ENCODE measurements at places on chromosomes 13 and 19.

GRCh38 chr13:114049026-114049425 lies 75.2 kb upstream of the C13orf46 start:
- DNase-seq = no peak

- DNase-seq = no peak
These were observed 33.1 kb downstream of the MZT1 start for GRCh38 chr13:72694314-72694713.

GRCh38 chr13:82358284-82358683 lies 1524.0 kb downstream of the SLITRK1 start:
- no peak for DNase-seq

DNA sequence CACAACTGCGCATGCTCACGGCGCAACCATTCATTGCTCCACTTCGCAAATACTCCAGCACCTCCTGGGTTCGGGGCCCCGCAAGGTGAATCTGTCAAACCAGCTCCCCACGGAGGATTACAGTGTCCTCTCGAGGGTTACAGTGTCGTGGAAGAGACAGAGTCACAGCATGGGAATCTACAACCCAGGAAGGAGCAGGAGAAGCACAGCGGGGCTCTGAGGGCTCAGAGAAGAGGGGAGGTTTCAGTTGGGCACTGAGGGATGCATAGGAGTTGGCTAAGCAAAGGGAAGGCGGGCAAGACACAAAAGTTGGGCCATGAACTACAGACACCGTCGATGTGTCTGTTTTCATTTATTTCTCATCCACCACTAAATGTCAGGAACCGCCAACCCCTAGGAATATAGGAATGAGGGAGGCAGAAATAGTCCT lies 1.0 kb upstream of the GTF2F1 start:
- DNase-seq = no peak

DNA sequence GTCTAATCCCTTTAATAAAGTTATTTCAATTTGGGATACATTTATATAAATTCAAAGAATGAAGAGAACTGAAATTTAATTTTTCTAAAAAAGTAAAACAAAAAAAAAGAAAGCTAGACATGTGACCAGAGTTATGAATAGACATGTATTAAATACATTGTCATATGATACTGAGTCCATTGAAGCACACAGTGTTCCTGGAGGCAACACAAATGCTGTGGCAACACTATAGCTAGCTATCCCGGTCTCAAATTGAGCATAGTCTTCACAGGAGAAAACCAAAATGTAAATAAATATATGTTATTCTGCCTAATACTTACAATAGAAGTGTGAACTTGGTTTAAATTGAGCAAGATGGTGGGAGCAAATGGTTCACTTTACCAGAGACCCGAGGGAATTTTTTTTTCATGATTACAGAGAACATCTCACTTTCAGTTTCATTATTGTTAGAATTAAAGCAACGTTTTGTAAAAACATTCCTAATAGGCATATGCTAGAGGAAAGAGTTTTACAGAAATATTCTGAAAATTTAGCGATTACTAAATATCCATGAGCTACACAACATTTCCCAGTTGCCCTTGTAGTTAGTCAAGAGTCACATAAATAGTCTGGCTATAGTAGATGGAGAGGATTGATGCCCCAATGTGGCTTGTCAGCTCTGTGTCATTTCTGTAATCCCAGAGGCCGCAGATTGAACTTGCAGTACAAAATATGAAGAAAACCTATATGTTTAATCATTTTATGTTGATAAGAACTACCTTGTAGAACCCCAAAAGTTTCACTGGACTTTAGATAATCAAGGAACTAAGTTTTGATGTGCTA lies 775.7 kb upstream of the SPRY2 start:
- DNase-seq = no peak

DNA sequence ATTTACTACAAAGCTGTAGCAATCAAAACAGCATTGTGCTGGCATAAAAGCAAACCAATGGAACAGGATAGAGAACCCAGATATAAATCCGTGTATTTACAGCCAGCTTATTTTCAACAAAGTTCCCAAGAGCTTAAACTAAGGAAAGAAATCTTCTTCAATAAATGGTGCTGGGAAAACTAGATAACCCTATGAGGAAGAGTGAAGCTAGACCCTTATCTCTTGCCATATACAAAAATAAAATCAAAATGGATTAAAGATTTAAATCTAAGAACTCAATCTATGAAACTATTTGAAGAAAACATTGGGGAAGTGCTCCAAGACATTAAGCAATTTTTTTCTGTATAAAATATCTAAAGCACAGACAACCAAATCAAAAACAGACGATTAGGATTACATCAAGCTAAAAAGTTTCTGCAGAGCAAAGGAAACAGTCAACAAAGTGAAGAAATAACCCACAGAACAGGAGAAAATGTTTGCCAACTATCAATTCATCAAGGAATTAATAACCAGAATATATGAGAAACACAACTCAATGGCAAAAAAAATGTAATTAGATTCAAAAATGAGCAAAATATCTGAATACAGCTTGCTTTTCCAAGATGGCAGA lies 480.7 kb downstream of the LMO7 start:
- DNase-seq = no peak

- no peak for DNase-seq
These were observed 7.0 kb downstream of the PLVAP start for GRCh38 chr19:17370026-17370587.

DNA sequence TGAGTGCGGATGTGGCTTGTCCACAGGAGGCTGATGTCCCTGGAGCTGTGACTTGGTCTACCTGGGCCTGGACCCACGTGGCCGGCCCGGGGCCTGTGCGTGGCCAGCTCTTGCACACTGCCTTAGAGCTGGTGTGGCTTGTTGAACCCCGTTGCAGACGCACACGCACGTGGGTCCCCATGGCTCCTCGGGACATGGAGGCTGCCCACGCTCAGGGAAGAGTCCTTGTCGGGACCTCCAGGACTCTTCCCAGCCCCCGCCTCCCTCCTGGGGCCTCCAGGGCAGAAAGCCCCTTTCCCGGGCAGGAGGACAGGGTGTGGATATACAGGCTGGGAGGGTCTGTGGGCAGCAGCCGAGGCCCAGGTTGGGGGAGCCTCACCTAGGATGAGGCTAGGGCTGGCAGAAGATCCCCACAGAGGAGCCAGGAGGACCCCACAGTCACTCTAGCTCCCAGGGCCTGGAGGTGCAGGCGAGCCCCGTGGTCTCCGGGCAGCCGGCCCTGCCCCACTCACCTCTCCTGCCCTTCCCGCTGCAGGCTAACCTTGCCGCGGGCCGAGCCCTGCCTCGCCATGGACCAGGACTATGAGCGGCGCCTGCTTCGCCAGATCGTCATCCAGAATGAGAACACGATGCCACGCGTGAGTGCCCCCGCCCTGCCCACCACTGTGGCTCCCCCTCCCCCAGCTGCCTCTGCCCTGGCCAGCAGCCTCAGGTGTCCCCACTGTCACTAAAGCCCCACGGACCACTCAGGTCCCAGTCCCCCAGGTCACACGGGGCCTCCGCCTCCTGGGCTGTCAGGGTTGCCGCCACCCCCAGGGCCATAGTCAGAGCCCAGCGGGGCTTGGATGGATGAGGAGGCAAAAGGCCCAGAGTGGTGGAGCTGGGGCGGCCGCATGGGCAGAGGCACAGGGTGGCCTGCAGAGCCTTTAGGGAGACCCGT lies 16.3 kb upstream of the TEKTIP1 start:
- no peak for DNase-seq

DNA sequence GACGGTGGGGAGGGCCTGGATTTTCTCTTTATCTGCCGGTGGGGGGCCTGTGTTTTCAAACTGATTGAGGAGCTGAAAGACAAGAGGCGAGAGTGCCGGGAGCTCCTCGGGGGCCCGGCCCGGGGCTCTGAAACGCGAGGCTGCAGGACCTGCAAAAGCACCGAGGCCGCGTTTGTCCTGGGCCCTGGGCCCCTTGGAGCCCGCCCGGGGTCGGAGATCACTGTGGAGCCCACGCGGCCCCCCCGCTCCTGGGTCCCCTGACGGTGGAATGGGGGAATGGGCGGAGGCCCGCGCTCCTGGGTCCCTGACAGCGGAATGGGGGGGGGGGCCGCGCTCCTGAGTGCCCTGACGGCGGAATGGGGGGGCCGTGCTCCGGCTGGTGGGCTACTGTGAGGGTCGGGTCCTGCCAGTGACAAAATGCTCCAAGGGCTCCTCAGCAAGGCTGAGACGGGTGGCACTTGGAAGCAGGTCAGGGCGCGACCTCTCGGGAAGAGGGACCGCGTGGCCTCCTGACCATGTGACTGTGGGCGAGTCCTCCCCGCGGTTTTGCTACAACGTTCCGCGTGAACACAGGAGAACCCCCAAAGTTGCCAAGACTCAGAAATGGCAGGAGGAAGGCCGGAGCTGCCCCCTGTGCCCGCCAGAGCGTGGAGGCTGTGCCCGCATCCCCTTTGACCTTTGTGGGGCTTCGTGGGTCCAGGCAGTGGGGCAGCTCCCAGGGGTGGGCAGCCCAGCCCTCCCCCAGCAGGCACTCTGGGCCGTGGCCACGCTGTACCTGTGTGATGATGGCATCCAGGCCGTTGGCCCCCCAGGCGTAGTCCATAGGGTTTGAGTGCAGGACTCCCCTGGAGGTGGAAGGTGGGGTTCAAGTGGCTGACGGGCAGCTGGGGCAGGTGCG lies 9.5 kb downstream of the FGF22 start:
- DNase-seq = no peak

DNA sequence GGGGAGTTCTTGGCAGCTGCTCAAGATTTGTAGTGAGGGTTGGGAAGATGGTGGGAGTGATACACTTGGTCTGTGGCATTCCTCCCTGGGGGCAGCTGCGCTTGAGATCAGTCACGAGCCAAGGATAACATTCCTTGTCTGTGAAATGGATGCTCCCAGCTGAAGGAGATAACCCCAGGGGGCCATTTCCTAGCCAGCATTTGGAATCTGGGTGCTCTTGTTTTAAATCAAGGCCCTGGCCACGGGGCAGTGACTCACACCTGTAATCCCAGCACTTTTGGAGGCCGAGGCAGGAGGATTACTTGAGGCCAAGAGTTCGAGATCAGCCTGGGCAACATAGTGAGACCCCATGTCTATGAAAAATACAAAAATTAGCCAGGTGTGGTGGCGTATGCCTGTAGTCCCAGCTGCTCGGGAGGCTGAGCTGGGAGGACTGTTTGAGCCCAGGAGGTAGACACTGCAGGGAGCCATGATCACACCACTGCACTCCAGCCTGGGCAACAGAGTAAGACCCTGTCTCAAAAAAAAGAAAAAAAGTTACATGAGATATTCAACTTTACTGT lies 4.6 kb downstream of the PKN1 start:
- DNase-seq = no peak

DNA sequence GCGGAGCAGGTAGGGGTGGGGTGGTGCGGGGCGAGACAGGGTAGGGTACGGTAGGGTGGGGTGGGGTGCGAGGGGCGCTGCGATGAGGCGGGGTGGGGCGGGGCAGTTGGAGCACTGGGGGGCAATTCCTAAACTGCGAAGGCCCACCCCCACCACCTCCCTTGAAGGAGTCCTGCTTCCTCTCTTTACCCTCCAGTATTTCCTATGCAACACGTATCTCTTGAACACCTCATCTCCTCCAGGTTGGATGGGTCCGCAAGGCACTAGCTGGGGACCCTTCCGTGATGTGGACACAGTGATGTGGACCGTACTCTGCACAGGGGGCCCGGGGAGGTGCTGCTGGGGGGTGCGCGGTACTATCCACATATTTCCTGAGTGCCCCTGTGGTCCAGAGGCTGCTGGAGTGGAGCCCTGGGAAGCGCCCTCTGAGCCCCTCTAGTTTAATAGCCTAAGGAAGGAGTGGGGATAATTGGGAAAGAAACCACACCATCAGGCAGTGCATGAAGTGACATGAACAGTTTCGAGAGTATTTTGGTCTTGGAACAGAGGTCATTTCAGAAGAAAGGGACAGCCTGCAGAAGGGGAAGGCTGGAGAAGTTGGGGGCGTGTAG lies 1.1 kb downstream of the IL17D start:
- DNase-seq = no peak

- DNase-seq = no peak
These were observed 18.7 kb downstream of the MLLT1 start for GRCh38 chr19:6260912-6261650.

DNA sequence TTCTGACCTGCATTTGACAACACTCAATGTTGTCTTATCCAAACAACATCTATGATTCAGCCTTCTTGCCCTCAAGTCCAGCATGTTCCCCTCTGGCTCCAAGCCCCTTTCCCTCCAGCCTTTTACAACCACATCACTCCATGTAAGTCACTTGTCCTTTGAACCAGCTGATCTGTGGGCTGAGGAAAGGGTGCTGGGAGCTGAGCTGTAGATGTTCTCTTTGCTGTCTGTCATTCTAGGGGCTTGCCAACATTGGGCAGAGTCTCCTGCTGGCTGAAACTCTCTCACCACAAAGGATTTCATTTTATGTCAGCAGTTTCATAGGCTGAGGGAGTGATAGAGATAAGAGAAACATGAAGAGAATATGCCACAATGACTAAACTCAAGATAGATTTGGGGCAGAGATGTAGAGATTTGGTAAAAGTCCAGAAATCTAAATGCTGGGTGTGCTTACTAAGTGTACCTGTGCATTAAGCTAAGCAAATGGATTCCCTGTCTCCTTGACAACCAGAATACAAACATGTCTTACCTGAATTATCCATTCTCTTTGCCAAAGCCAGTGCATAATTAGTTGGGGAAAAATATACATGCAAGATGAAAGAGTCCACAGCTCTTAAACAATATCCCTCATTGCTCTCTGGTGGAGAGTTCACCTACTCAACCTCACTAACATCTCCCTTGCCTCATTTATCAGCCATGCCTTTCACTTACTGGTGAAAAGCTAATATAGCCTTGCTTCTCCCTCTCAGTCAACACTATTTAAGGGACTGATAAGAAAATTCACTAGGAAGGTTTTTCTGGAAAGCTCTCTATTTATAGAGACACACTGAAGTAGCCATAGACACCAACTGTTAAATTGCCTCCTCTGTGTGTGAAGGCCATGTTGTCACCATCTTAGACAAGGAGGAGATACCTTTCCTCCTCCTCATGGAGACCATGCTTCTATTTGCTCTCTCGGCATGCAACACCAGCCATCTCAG lies 175.5 kb upstream of the SERP2 start:
- DNase-seq = no peak

DNA sequence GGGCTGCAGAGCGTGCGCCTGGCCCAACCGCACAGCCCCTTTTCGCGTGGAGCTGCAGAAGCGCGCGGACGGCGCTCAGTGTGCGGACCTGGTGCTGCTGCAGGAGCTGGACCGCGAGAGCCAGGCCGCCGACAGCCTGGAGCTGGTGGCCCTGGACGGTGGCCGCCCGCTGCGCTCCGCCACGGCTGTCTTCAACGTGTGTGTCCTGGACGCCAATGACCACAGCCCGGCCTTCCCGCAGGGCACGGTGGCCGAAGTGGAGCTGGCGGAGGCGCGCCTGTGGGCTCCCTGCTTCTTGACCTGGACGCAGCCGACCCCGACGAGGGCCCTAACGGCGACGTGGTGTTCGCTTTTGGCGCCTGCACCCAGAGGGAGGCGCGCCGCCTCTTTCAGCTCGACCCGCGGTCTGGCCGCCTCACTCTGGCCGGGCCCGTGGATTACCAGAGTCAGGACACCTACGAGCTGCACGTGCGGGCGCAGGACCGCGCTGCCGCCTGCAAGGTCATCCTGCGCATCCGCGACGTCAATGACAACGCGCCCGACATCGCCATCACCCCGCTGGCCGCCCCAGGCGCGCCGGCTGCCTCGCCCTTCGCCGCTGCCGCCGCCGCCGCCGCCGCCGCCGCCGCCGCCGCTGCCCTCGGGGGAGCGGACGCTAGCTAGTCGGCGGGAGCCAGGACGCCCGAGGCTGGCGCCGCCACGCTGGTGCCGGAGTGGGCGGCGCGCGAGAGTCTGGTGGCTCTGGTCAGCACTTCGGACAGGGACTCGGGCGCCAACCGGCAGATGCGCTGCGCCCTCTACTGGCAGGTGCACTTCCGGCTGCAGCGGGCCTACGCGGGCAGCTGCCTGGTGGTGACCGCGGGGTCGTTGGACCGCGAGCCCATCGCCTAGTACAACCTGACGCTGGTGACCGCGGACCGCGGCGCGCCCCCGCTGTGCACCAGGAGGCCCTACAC lies 172.2 kb downstream of the OLFM4 start:
- DNase-seq = no peak

All from activated CD4-positive, CD25-positive, alpha-beta regulatory T cell treated with anti-CD3 and anti-CD28 coated beads, Interleukin-2, amount 50 U/mL, for 16 hours (primary cell).